Activated CD4-positive, alpha-beta T cell treated with anti-CD3 and anti-CD28 coated beads for 24 hours (primary cell): ENCODE measurements at places on chromosomes 6 and 20.

GRCh38 chr6:11207199-11207968, 25.1 kb downstream of the NEDD9 start:
- no peak for DNase-seq

GRCh38 chr20:57539889-57540288, 14.9 kb upstream of the CTCFL start:
- DNase-seq, result no peak

GRCh38 chr6:15507746-15508145, 155.1 kb downstream of the DTNBP1 start:
- DNase-seq, result no peak

DNA sequence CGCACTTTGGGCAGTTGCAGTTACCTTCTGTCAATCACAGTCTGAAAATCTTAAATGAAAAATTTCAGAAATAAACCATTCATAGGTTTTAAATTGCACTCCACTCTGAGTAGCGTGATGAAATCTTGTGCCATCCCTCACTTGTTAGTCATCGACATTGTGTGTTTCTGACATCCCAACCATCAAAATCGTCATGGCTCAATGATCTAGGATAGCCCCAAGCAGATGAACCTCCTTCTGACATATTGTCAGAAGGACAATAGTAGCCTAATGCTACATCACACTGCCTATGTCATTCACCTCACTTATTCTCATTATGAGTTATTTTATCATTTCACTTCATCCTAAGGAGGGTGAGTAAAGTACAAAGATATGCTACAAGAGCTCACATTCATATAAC, 284.8 kb downstream of the PTPRK start:
- DNase-seq, result no peak
